DMS53 (cell line): ENCODE measurements at places on chromosomes 11 and 22.

- no peak for DNase-seq
Observed at GRCh38 chr11:62411524-62411923, 7.3 kb upstream of the SCGB1A1 start.

DNA sequence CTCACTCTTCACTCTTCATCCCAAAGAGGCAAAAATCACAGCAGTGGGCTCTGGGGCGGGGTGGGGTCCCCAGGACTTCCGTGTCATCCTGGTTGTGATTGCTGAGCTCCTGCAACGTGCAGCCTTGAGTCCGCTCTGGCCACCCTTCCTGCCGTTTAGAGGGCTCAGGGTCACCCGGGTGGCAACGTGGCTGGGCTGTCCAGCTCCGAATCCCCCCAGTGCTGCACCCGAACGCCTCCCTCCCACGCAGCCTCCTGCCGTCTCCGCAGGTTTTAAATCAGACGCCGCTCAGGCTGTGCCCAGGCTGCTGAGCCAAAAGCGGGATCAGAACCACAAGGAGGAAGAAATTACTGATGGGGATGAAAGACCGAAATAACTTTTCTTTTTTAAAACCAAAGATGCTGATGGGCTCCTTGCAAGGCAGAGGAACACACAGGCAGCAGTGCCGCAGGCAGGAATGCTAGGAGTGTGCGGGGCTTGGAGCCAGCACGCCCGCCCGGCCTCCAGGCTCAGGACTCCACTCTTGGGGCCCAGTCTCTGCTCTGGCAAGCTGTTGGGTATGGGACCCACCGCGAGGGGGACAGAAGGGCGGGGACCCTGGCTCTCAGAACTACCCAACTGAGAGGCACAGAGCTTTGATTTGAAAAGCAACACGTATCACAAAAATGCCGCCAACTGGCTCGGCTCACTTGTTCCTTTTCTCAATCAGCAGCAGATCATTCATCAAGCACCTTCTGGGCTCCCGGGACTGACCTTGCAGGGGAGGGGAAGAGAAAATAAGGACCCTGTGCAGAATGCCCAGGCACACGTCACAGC lies 313.0 kb downstream of the CTTN start:
- DNase-seq = no peak

GRCh38 chr22:49332691-49333090 lies 495.0 kb downstream of the BRD1 start:
- no peak for DNase-seq

DNA sequence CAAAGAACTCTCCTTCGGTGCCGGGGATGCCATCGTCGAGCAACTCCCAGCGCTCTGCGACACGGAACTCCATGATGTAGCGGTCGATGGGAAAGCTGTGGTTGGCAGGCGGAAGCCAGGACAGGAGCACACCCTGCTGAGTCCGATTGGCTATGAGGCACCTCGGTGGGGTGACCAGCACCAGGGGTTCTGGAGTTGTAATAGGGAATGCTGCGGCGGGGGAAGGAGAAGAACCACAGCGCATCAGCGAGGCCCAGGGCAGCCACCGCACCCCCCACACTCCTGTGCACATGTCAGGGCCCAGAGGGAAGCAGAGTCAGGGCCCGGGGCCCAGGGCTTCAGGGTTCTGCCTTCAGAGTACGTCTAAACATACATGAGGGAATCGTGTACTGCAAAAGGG lies 31.0 kb downstream of the IGSF9B start:
- DNase-seq = no peak

GRCh38 chr11:102448869-102449224 lies 3.7 kb downstream of the TMEM123 start:
- DNase-seq = no peak

GRCh38 chr22:50657925-50658324 lies 14.7 kb upstream of the SHANK3 start:
- no peak for DNase-seq

DNA sequence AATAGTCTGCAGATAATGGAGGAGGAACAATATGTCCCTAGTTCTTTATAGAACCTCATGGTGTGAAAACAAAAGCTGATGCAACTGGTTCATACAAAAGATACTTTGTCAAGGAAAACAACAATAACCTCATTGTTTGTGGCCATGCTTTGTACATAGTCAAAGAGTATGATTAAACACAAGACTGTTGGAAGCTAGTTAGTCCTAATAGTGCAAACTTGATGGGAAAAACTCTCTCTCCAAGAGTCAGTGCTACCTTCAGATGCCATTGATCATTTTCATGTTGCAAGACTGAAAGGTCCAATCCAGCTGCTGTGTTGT lies 20.1 kb upstream of the PLAAT2 start:
- no peak for DNase-seq

DNA sequence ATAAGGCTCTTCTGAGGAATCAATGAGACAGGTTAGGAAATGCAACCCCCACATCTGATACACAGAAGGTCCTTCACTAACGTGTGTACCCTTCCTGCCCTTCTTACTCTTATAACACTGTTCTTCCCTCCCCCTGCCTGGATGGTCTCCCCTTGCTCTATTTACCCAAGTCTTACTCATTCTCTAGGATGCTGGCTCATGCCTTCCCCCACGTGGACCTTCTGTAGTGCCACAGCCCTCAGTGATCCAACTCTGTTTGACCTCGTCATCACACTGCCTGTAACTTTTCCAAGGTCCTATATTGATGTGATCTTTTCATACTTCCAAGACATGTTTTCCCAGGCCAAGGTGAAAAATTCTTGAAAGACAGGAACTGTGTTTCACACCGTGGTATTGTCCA lies 79.8 kb downstream of the C11orf58 start:
- DNase-seq = no peak

DNA sequence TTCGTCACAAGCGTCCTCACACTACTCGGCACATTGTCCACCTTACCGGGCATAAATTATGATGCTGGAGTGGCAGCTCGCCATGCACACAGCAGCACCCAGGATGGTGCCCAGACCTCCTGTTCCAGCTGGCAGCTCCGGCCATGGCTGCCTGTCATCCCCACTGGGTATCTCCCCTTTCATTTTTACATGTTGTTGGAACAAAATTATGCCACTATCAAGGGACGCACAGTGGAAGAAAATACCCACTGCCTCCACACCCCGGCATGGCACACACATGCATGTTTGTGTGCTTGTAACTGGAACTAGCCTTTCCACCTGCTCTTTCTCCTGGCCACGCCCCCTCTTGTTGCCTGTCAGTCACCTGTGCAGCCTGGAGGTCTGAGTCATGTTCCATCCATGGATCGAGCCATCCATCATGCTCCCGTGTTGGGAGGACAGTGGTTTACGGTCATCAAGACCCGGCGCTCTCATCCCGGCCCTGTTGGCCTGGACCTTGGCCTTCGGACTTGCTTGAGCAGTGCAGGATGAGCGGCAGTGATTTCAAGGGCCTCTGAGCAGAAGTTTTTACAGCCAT lies 1069.6 kb downstream of the BRD1 start:
- no peak for DNase-seq

GRCh38 chr11:80261776-80262175 lies 820.9 kb upstream of the TENM4 start:
- DNase-seq = no peak

- peak; percentile 98 for DNase-seq
Observed at GRCh38 chr11:27506200-27507182, at the start of gene LIN7C. LIN7C (minus strand) TSS chr11:27506769; CDS start chr11:27506752, 17 bp downstream.

DNA sequence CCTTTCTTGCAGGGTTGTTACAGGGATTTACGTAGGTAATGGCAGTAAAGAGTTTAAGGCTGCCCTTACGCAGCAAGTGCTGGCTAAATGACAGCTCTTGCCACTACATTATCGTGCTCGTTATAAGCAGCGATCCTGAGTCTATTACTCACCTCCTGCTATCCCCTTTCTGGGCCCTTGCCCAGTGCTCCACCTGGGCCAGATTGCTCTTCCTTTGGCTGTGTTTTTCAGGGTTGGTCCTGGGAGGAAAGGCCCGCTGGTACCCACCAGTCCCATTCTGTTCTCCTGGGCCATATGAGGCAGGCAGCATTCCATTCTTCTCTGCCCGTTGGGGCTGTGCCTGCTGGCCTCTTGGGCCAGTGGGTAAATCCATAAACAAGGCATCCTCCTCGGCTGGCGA lies 87.5 kb downstream of the C11orf58 start:
- DNase-seq = no peak

DNA sequence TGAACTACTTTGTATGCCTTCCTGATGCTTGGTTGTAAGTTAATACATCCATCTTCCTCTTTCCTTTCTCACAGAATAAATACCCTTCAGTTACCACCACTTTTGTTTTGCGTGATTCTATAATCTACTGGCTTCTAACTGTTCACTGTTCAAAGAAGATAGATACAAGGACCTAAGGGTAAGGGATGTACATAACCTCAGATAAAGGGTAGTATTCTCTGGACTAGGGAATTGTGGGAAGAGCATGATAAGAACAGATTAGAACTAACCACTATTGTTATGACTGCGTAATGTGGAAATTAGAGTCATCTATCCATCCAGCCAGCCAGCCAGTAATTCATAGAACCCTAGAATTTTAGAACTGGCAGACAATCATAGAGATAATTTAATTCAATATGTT lies 36.4 kb downstream of the MAP6 start:
- no peak for DNase-seq

- no peak for DNase-seq
Observed at GRCh38 chr22:44847380-44847779, 95.0 kb downstream of the ARHGAP8 start.

DNA sequence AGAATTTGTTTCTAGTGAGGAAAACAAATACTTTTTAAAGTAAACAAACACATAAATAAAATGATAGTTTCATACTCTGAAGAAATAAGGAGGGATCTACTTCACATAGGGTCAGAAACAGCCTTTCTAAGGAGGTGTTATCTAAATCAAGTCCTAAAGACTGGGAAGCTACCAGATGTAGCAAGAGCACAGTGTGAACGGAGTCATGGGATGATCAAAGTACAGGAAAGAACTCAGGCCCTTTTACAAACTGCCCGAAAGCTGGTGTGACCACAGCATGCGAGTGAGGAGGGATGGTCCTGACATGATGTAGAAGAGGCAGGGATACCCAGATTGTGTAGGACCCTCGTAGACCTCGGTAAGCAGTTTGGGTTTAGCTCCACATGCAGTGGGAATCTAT lies 102.8 kb downstream of the ARHGAP32 start:
- no peak for DNase-seq

- no peak for DNase-seq
Observed at GRCh38 chr22:36377022-36377631, 10.6 kb downstream of the MYH9 start.

- DNase-seq = no peak
Observed at GRCh38 chr11:105132716-105133511, 6.7 kb downstream of the CARD18 start.

DNA sequence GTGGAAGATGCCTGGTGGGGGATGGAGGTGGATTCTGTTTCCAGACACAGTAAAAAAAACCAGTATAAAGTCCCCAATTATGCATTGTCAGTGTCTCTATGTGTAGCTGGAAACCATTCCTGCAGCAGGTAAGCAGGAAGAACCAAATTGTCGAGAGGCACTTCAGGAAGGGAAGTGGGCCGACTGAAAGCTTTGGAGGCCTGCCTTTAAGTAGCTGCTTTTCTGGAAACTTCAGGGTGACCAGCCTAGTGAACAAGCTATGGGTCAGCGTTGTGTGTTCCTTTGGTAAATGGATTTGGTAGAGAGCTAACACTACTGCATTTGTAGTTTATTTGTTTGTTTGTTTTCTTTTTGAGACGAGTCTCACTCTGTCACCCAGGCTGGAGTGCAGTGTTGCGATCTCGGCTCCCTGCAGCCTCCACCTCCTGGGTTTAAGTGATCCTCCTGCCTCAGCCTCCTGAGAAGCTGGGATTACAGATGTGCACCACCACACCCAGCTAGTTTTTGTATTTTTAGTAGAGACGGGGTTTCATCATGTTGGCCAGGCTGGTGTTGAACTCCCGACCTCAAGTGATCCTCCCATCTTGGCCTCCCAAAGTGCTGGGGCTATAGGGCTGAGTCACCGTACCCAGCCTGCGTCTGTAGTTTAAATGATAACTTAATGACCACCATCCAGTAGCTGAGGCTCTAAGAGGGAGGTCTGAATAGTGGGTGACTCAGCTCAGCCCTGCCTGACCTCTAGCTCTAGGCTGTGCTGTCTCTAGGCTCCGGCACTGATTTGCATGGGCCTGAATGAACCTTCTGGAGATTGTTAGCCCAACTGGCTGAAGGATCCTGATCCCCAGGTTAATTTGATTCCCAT lies 12.8 kb downstream of the PTPRJ start:
- peak; percentile 59 for DNase-seq

DNA sequence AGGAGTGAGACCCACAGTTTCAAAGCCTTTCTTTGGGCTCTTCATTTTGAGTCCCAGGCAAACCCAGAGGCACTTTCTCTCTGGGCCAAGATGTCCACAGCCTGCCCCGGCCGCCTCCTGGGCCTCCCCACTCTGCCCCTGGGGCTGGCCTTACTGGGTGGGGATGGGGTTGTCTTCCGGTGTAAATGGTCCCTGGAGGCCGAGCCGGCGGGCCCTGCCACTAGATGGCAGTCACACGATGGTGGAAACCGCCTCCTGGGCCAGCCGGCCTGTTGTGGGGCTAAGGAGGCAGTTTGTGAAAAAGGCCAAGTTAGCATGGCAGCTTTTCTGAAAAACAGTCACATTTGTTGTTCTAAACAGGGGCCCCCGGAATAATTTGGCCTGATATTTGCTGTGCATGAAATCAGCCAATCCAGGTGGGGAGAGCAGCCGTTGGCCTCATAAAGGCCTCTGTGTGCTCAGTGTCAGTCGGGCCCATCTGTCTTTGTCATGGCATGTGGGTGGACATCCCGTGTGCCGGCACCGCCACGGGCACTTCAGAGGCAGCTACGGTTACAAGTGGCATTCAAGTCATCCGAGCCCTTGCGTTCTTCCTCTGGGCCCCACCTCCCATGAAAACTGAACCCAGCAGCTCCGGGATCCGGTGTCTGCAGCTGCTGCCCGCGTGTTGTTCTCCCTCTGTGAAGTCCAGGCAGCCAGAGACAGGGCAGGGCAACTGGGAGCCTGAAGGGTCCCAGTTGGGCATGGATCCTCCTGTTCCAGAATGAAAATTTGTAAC lies 6.5 kb downstream of the MRPL23 start:
- DNase-seq = no peak

DNA sequence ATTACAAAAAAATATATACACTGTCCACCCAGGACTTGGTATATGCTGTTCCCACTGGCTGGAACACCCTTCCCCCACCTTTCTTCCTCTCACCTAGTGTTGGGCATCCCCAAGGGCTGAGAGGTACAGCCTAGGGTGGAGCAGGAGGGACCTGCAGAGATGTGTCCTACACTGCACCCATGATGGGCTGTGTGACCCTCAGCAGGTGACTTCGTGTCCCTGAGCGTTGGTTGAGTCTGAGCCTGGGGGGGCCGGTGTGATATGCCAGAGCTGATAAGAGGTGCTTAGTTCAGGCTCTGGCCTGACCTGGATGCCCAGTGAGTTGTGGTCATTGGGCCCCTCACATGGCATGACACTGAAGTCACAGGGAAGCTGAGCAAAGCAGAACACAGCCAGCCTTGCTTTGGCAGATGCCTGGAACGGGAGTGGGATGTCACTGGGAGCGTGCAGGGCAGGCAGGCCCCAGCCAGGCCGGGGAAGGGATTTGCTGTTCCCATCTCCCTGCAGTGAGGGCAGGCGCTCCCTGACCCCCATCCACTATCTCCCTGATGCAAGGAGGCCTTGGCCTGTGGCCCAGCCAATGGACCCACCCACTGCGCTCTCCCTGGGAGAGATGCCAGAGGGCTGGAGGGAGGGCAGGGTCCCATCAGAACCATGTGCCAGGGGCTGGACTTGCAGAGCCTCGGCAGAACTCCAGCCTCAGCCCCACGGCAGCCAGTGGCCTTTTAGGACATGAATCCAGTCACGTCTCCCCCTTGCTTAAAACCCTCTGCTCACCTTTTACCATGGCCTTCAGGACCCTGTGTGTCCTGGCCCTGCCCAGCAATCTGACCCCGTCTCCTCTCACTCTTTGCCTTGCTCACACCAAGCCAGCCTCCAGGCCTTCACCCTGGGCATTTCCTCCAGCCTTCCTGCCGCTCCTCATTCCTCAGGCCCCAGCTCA lies 138.9 kb downstream of the MN1 start:
- no peak for DNase-seq
